GM23248 (cell line): ENCODE measurements at places on chromosomes 3 and 15.

- DNase-seq, result no peak
These were observed 140.4 kb downstream of the NFKBIZ start for GRCh38 chr3:101989578-101990200.

DNA sequence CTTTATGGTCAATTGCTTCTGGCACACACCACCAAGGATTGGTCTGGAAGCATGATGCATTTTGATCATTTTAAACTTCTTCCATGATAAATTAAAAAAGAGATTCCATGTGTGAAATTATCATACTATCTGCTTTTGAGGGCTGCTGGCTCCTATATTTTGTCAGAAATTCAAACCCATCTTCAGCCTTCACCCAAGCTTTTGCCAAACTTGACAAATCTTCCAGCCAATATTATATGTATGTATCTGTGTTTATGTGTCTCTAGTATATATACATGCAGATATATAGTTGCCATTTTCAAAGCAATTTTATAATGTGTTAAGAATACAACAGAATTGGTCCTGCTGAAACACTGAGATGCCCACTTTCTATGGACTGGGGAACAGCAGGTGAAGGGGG lies 275.7 kb downstream of the AGBL1 start:
- no peak for DNase-seq

GRCh38 chr15:62087671-62088352 lies 21.0 kb downstream of the C2CD4A start:
- DNase-seq, result peak; percentile 69

GRCh38 chr3:11476735-11477144 lies 167.0 kb downstream of the VGLL4 start:
- no peak for DNase-seq

DNA sequence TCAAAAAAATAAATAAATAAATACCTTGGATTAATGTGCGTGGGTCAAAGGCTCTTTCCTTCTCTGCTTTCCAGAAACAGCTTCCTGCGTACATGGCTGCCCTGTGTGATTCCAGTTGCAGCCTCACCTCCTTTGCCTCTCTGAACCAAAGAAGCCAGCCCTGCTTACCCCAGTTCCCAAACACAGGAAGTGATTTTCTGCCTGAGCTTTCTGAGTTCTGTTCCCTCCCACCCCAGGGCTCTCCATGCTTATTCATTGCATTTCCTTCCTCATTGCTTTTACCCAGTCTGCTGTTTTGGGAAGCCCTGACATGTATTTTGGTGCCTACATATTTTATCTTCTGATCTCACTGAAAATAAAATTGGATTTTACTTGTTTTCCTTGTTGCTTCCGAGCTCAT lies 15.4 kb downstream of the ZSCAN2 start:
- no peak for DNase-seq

DNA sequence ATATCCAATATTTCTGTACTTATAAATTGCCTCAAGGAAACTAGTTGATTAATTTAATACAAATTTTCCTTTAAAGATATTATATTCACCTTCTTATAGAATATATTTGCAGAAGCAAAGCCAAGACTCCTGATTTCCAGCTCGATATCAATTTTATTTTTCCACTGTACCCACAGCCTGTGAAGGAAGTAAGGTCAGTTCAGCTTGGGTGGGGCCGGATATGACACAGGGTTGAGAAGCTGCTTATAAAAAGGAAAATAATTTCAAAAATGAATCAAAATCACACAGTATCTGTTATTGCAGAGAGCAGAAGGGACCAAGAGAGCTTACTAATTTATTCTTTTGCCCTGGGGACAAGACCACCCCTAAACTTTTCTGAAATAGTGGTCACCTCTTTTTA lies 491.4 kb downstream of the TUSC7 start:
- DNase-seq, result peak; percentile 7

DNA sequence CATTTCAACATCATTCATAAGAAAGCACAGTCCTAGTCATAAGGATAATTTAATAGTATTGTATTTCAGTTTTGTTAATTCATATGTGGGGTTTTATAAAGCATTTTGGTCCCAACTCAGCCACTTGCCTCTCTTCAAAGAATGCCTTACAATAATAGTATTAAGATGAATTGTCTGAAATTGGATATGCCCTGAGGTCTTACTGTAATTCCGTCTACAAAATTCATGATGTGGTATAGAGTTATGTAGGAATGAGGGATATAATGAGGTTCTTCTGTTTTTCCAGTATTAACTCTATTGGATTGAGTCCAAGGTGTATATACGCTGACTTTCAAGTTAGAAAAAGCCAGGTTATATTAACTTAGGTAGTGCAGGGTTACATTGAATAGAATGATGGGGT lies 177.0 kb downstream of the GOLIM4 start:
- no peak for DNase-seq

- DNase-seq, result peak; percentile 50
These were observed 157.7 kb downstream of the THSD4 start for GRCh38 chr15:71272932-71273331.

- DNase-seq, result no peak
These were observed 4.4 kb downstream of the TMOD2 start for GRCh38 chr15:51755790-51756189.

- DNase-seq, result no peak
These were observed 131.8 kb downstream of the MDFIC2 start for GRCh38 chr3:70180664-70181063.

DNA sequence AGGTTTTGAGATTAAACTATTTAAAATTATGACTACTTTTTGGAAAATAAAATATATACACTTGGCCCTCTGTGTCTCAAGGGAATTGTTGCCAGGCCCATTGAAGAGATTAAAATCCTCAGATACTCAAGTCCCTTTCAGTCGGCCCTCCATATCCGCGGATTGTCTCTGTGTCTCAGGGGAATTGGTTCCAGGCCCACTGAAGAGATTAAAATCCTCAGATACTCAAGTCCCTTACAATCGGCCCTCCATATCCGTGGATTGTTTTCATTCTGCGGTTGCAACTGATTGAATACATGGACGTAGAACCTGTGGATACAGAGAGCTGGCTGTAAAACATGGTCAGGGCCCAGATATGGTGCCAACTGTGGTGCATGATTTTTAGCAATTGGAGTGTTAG lies 15.7 kb upstream of the LRCH3 start:
- DNase-seq, result no peak

GRCh38 chr3:28150465-28151206 lies 90.8 kb upstream of the CMC1 start:
- DNase-seq, result no peak

GRCh38 chr3:9251055-9251786 lies 1.8 kb upstream of the SRGAP3 start:
- DNase-seq, result peak; percentile 13

- no peak for DNase-seq
These were observed 100.3 kb downstream of the MYLK start for GRCh38 chr3:123783811-123784210.

- no peak for DNase-seq
These were observed 55.3 kb downstream of the ROPN1B start for GRCh38 chr3:126024049-126024854.

- DNase-seq, result no peak
These were observed 136.1 kb upstream of the IGSF10 start for GRCh38 chr3:151596940-151597339.

DNA sequence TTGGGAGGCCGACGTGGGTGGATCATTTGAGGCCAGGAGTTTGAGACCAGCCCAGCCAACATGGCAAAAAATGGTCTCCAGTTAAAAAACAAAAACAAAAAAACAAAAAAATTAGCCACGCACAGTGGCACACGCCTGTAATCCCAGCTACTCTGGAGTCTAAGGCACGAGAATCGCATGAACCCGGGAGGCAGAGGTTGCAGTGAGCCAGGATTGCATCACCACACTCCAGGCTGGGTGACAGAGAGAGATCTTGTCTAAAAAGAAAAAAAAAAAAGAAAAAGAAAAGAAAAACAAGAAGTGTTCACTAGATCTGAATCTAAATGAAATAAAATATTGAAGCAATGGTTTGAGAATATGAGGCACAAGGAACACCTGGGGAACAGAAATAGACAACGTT lies 36.7 kb downstream of the SLC9A9 start:
- peak; percentile 52 for DNase-seq

DNA sequence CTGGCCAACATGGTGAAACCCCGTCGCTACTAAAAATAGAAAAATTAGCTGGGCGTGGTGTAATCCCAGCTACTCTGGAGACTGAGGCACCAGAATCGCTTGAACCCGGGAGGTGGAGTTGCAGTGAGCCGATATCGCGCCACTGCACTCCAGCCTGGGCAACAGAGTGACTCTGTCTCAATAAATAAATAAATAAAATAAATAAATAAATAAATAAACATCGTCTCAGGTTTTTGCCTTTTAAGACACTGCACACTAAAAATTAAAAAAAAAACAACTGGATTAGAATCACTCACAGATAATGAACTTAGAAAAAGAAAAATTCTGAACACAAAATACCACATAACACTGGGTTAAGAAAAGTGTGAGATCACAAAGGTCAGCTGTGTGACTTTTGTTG lies 2.4 kb downstream of the ZBTB11 start:
- DNase-seq, result no peak

DNA sequence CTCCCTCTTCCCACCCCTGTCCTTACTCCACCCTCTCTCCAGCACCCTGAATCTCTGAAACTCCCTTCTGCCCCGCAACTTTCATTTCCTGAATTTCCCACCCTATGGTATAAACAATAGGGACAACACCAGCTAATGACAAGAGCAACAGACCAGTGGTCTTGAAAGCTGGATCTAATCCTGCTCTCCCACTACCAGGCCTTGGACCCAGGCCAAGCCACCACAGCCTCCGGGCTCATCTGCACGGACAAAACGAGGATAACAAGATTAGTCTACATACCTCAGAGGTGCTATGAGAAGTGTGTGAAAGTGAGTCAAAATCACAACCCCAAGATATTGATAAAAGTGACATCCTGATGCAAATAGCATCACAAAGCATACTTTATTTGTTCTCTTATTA lies 128.6 kb downstream of the ERC2 start:
- no peak for DNase-seq

- no peak for DNase-seq
These were observed 66.5 kb upstream of the SNTN start for GRCh38 chr3:63585927-63586326.

DNA sequence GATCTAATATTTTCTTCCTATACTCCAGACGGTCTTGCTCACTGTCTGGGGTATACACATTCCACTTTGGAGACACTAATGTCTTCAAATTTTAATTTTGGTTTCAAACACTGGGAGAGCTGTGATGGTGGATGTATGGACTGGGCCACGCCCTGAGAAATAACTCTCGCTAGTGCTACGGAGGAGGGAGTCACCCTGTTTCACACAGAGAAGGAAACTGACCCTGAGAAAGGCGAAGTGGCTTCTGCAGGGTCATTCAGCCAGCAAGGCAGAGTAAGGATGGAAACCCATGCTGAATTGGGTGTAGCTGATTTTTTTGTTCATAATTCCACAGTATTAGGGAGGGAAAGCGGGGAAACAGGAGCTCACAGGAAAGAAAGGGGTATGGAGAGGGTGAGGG lies 8.6 kb upstream of the SKIC8 start:
- DNase-seq, result no peak

DNA sequence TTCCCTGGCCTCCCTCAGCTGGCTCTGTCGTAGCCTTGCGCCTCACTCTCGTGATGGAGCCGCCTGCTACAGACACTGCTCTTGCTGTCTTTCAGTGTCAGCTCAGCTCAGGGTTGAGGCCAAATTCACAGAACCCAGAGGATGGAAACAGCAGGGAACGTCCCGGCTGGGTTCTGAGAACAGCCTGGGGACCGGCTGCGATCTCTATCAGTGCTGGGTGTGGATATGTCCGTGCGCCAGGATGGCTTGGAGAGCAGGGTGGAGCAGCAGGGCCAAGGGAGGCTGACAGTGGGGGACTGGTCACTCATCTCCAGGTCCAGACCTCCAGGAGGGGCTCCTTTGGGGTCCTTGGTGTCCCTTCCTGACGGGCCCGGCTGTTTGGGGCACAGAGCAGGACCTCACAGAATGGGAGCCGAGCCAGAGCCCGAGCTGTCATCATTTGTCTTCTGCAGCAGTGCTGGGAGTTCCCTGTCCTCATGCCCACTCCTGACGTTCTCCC lies 18.4 kb downstream of the KLF15 start:
- DNase-seq, result no peak

- DNase-seq, result no peak
These were observed 148.8 kb upstream of the ATP10A start for GRCh38 chr15:26011916-26012315.

DNA sequence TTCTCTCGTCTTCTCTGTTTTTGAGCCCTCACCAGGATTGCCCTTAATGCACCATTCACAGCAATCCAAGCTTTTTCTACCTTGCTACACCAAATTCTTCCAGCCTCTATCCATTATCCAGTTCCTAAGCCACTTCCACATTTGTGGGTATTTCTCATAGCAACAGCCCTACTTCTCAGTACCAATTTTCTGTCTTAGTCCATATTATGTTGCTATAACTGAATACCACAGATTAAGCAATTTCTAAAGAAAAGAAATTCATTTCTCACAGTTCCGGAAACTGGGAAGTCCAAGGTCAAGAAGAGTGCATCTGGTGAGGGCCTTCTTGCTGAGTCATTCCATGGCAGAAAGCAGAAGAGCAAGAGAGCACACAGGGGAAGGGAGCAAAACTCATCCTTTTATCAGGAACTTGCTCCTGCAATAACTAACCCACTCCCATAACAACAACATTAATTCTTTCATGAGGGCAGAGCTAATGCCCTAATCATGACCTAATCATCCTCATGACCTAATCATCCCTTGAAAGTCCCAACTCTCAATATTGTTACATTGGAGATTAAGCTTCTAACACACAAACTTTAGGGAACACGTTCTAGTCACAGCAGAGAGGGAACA lies 9.7 kb upstream of the EIF1B start:
- DNase-seq, result peak; percentile 82

- DNase-seq, result no peak
These were observed 23.7 kb upstream of the CD276 start for GRCh38 chr15:73660455-73660854.

DNA sequence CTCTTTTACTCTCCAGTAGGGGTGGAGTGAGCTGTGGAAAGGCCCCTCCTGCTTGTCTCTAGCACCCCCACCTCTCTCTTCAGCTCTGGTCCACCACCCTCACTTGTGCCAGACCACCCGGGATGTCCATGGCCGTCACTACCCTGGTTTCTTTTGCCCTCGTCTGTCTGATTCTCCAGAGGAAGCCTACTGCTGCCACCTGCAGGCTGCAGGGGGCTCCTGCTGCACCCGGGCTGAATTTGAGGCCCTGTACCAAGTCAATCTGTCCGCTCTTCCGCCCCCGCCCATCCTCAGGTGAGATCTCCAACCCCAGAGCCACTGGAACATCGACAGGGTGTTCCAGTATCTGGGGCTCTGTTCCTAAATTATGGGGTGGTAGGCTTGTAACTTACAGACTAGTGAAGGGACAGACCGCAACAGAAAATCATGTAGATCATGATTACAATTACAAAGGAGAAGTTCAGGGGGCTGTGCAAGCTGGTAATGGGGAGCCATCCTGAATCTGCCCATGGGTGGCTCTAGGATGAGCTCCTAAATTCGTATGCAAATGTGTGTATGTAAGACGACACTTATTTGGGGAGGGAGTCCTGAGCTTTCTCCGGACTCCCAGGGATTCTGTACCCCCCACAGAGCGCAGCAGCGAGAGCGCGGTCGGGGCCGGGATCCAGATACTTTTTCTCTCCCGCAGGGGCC lies 683 bp upstream of the UNC45A start:
- peak; percentile 87 for DNase-seq

- no peak for DNase-seq
These were observed 13.1 kb downstream of the PPP4R2 start for GRCh38 chr3:73009750-73010149.

GRCh38 chr3:139427283-139428060 lies 38.0 kb upstream of the COPB2 start:
- DNase-seq, result peak; percentile 87

- no peak for DNase-seq
These were observed 80.4 kb upstream of the TGFBR2 start for GRCh38 chr3:30526031-30526430.

- no peak for DNase-seq
These were observed 469.6 kb downstream of the MAGI1 start for GRCh38 chr3:65569129-65569528.
